ENCODE measurements at places on chromosomes 4 and X.
A peak's percentile ranks its signal among the peaks of the same experiment; 100 is the strongest.

- peak; percentile 86 for DNase-seq
Observed at GRCh38 chrX:49155900-49156837, 6.4 kb upstream of the MAGIX start.

- DNase-seq = no peak
Observed at GRCh38 chr4:119162174-119162573, 26.5 kb downstream of the MYOZ2 start.

- DNase-seq = no peak
Observed at GRCh38 chrX:53479301-53479700, 45.1 kb upstream of the HSD17B10 start.

- DNase-seq = no peak
Observed at GRCh38 chr4:14217401-14217800, 589.9 kb upstream of the BOD1L1 start.

- no peak for DNase-seq
Observed at GRCh38 chr4:48642421-48643374, 137.4 kb downstream of the FRYL start.
